Stimulated activated CD8-positive, alpha-beta memory T cell treated with anti-CD3 and anti-CD28 coated beads, Interleukin-12 subunit alpha, Interleukin-12 subunit beta, amount 100 ng/mL, for 4 hours (primary cell): ENCODE measurements at places on chromosomes 12 and 14.

DNA sequence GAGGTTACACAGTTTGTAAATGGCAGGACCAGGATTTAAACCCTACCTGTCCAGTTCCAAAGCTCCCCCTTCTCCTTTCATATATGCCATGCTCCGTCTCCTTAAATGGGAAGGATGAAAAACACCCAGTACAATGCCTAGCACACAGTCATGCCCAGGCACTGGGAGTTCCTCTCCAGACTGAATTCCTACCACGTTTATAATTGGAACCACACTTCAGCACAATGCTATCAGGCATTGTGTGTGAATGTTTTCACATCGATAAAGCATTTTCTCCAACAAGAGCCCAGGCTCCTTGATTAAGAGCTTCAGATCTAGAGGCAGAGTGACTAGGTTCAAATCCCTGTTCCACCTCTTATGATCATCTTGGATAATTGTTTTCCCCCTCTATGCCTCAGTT, 2.7 kb upstream of the NUAK1 start:
- no peak for DNase-seq

DNA sequence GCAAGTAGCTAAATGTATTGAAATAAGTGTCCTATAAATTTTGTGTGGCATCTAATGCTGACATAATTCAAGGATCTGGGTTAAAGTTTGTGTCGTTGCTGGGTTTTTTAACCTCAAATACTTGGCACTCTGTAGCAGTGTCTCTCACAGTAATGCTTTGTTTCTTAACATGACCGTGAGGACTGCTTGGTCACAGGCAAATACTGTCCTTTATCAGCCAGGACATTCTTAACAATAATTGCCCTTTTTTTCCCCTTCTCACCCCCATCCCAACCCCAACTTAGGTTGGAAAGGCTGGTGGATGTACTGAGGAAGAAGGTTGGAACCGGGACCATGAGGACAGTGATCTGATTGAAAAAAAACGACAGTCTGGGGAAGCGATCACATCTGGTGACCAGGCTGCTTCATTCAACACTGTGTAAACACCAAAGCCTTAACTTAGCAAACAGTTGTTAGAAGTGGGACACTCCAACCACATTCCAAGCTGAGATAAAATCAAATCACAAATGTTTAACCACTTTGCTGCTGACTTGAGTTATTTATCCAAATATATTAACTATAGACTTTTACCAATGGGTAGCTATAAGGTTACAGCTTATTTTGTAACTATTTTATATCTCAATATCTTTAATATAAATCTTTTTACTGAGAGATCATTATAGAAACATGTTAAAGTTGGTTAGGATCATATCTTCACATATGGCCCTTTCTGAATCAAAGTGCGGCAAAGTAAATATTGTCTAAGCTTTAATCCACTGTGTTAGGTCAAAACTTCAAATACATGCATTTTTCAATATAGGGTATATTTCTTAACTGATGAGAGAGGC, 48.2 kb downstream of the FOXA1 start:
- no peak for DNase-seq

GRCh38 chr12:75877763-75878621, 153.6 kb downstream of the PHLDA1 start:
- DNase-seq = no peak

DNA sequence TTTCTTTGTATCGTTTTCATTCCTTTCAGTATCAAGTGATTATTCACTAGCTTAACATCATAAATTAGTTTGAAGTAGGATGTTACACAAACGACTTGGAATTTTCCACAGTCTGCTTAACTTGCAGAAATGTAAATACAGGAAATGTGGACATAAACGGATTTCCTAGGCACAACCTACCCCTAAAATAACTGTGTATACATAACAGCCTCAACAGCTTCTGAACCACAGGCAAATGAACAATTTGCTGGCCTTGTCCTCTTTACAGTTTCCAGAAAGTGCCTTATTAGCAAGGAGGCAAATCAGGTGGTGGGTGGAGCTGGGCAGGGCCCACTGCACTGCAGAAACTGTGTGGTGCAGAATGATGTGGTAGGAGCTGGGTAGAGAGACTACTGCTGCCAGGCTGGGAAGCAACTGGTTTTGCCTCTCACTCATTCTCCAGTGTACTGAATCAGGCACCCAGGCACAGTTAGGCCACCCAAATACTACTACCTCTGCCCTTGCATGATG, 14.1 kb downstream of the DRAM1 start:
- no peak for DNase-seq

GRCh38 chr12:106228320-106228710, 19.5 kb downstream of the CKAP4 start:
- no peak for DNase-seq

DNA sequence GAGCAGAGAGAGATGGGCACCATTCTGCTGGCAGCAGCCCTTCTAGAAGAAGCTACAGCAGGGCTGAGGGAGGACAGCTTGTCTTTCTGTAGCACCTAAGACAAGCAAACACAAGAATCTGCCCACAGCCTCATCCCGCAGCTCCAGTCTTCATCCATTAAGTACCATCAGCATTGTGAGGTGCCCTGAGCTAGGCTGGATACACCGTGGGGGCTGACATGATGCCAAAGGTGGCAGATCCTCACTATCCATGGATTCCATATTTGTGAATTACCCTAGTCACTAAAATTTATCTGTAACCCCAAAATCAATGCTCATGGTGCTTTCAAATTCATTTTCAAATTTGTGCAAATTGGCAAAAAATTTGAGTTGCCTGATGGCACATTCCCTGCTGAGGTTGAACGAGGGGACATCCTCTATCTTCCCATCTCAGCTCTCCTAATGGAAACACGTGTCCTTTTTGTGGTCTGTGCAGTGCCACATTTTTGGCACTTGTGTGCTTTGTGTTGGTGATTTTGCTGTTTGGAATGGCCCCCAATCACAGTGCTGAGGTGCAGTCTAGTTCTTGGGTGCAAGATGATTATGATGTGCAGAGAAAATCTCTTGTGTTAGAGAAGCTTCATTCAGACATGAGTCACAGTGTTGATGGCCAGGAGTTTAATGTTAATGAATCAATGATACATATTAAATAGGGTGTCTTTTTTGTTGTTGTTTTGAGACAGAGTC, 7.0 kb downstream of the PITPNM2 start:
- no peak for DNase-seq

DNA sequence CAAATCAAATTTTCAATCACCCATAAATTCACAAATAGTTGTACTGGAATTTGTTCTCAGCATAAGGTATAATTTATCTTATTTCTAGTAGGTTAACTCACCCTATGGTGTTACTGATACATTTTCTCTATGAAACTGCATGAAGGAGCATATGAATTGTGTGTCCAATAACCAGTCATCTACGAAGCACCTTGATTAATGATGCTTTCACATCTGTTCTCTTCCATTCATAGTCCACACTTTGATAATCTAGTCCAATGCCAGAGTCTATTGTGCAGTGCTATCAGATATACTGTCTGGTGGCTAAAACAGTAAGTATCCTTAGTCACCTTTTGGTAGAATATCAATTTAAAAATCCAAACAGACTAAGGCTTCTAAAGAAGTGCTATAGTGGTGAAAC, 876.0 kb downstream of the RPS29 start:
- no peak for DNase-seq

DNA sequence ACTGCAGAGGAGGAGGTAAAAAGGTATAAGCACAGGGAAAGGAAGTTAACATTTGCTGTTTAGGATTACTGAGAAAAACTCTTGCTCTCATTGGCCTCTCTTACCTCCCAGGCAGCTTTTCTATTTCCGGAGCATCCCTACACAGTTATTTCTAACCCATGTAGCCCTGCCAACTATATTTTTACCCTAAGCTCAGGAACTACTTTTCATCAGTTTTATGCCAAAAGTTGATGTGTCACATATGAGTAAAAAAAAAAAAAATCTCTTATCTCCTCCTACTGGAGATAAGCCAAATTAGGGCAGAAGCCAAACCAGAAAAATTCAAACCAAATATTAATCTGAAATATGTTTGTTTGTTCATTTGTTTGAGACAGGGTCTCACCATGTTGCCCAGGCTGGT, 34.4 kb upstream of the PSMA6 start:
- no peak for DNase-seq

DNA sequence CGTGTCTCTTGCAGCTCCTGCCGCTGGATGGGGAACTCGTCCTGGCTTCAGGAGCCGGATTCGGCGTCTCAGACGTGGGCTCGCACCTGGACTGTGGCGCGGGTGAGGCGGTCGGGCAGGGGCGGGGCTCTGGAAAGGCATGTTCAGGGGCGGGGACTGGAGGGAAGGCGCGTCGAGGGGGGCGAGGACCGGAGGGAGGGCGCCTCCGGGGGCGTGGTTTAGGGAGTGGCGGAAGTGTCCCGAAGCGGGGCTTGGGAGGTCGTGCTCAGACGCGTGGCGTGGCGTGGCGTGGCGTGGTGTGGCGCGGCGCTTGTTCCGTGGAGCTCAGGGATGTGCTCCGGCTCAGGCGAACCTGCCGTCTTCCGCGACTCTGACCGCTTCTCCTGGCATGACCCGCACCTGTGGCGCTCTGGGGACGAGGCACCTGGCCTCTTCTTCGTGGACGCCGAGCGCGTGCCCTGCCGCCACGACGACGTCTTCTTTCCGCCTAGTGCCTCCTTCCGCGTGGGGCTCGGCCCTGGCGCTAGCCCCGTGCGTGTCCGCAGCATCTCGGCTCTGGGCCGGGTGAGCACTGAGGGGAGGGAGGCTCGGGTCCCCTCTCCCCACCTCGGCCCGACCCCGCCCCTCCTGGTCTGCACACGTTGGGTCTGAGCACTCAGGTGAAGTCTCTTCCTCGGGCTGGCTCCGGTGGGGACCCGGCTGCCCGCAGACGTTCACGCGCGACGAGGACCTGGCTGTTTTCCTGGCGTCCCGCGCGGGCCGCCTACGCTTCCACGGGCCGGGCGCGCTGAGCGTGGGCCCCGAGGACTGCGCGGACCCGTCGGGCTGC, 6.2 kb downstream of the AMN start:
- peak; percentile 66 for DNase-seq

- DNase-seq = no peak
Measured at GRCh38 chr12:70920251-70920851, at the start of gene PTPRR. TSS of gene PTPRR (minus strand) at chr12:70920738. CDS start at chr12:70920390, 348 bp downstream.

- no peak for DNase-seq
Measured at GRCh38 chr14:38716926-38717325, 386.1 kb downstream of the SEC23A start.

GRCh38 chr12:100229876-100230275, 29.3 kb downstream of the ACTR6 start:
- DNase-seq = no peak

DNA sequence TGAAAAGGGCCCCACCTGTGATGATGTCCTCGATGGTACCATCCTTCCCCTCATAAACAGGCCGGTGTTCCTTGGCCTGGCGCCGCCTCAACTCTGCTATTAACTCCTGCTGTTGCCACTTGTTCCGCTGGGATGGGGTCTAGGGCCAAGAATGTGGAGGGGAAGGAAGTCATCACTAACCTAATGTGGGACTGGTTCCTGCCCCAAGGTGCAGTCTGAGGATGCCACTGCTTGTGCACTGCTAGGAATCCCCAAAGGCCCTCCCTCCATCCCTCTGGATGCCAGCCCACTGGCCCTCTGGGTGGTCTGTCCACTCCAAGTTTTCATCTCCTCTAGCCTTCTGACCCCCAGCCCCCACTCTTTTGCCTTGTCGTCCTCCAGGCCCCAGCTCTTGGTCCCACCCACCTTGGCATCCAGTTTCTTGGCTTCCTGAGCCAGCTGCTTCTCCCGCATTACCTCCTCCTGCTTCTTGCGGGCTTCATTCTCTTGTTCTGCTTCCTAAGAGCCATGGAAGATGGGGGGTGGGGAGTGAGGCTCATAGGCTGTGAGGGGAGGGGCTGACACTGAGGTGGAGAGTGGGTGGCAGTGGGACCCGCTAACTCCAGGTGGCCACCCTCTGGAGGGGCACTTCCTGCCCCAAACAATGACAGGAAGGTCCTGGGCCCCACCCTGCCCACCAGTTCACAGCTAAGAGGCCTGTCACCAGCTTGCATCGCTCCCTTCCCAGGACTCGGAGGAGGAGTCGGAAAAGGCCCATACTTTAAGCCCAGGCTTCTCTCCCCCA, 23.7 kb downstream of the PRPF40B start:
- DNase-seq = no peak

- no peak for DNase-seq
Measured at GRCh38 chr14:95487669-95488084, 28.8 kb downstream of the SYNE3 start.

GRCh38 chr12:95548539-95549391, 2.5 kb downstream of the USP44 start:
- peak; percentile 59 for DNase-seq

- DNase-seq = no peak
Measured at GRCh38 chr12:127284870-127285431, 982.0 kb upstream of the TMEM132C start.

- no peak for DNase-seq
Measured at GRCh38 chr12:51925346-51926063, 18.2 kb downstream of the ACVRL1 start.

GRCh38 chr12:91978143-91978542, 167.5 kb downstream of the BTG1 start:
- no peak for DNase-seq

DNA sequence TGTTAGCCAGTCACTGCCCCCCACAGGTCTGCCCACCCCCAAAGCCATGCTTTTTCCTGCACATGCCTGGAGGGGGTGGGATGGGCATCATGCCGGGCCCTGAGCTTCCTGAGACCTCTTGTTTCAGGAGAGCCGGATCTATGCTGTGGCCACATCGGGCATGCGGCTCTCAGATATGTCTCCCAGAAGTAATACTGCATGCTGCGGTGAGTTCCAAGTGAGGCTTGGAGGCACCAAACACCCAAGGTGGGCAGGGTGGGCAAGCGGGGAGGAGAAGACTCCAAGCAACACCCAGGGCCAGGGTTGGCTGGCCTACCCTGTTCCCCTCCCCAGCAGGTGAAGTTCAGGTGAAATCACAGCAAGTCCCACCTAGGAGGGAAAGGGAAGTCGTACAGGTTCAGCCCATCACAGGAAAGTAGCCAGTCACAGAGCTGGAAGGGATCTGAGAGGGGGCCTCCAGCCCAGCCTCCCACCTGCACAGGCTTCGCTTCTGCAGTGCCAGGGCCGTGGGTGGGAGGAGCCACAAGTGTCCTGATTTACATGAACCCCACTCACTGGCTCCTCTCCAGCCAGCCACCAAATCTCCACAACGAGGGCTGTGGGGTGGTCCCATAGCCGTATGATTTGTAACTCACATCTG, 30.9 kb downstream of the PIGH start:
- no peak for DNase-seq

GRCh38 chr12:33488036-33488435, 48.4 kb upstream of the SYT10 start:
- no peak for DNase-seq

DNA sequence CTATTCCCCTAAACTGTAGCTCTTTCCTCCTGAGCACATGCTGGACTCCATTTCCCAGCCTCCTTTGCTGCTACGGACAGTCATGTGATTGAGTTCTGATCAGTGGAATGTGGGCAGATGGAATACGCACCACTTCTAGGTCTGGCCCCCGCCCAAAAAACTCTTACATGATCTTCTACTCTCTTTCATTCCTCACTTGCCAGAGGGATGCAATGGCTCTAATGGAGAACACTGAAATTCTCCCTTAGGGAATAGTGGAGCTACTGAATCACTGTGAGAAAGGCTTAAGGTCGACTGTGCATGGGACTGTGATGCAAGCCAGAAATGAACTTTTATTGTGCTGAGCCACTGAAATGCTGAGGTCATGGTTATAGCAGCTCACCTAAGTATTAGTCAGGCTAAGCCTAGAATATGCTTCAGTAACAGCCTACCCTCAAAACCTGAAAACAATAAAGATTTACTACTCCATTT, 13.0 kb upstream of the TMED2 start:
- DNase-seq = no peak
